ENCODE measurements at places on chromosomes 2 and 18.
A peak's percentile ranks its signal among the peaks of the same experiment; 100 is the strongest.

GRCh38 chr18:48867978-48868377 is 82.8 kb downstream of the SMAD7 start:
- no peak for DNase-seq

GRCh38 chr2:203586206-203586605 is 51.1 kb upstream of the RAPH1 start:
- no peak for DNase-seq

- DNase-seq = no peak
These were observed 122.6 kb upstream of the XPO1 start for GRCh38 chr2:61660511-61661388.

GRCh38 chr2:206708286-206708685 is 9.9 kb downstream of the DYTN start:
- no peak for DNase-seq

GRCh38 chr2:105377871-105378270 is 21.0 kb downstream of the FHL2 start:
- no peak for DNase-seq

GRCh38 chr18:24002479-24002878 is 12.1 kb upstream of the TTC39C start:
- no peak for DNase-seq

DNA sequence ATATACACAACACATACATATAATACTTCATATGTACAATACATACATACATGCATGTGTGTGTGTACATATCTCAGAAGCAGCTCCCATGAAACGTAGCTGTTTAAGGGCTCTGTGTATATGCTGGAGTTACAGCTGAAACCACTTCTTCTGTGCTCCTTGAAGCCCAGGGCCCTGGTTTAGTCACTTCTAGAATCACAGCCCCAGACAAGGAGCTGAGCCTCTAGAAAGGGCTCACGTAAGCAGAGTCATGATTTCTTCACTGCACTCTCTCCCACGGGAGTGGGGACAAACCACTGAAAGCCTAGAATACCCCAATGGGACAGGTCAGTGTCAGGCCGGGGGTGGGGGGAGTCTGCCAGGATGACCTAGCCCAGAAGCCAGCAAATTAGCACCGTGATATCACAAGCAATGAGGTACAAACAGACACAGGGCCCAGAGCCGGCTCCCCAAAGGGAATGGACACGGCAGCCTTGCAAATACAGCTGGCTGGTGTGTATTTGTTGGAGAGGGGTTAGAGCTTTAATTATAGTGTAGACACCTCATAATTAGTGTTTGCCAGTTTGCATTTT is 90.3 kb downstream of the C1QL2 start:
- DNase-seq = no peak

DNA sequence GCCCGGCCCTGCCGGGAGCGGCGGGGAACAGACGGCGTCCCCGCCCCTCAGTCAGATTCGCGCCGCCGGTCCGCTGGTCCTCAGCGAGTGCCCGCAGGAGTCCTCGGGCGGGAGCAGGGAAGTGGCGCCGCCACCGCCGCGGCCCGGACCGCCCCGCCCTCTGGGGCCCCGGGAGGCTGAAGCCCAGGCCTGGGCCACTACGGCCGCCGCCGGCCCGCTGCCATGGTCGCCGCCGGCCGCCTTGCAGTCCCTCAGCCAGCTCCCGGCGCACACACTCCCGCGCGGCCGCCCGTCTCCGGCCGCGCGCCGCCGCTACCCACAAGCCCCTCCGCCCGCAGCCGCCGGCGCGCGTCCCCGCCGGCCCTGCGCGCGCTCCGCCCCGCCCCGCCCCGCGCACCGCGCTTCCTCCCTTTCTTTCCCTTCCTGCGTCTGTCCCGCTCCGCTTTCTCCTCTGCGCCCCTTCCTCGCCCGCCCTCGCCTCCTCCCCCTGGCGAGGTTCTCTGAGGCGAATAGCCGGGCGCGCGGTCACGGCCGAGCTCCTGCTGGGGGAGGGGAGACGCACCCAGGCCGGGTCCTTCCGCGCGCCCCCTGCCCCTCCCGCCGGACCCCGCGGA is at the start of gene ROCK2:
TSS of gene ROCK2 (minus strand) at position 295 of the 614 bp plus-strand sequence. CDS start 500 bp downstream, outside the sequence.
- DNase-seq = peak; percentile 61

DNA sequence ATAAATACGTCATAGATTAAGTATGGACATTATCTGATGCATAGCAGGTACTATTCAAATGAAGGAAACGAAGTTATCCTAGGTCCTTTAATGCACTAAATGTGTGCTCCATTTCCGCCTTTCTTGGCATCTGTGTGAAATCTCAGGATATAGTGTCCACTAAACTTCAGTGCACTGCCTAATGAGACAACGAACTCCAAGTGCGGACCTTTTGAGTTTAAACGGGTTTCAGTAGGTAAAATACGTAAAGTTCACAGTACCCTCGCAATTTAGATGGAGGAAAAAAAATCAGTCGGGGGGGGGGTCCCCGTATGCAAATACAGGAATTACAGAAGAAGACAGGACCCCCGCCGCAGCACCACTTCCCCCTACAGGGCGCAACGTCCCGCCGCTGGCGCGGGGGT is 729 bp upstream of the REL start:
- no peak for DNase-seq

GRCh38 chr2:48584551-48584950 is 33.1 kb upstream of the GTF2A1L start:
- no peak for DNase-seq

GRCh38 chr18:48955830-48956261 is 5.1 kb upstream of the SMAD7 start:
- no peak for DNase-seq

DNA sequence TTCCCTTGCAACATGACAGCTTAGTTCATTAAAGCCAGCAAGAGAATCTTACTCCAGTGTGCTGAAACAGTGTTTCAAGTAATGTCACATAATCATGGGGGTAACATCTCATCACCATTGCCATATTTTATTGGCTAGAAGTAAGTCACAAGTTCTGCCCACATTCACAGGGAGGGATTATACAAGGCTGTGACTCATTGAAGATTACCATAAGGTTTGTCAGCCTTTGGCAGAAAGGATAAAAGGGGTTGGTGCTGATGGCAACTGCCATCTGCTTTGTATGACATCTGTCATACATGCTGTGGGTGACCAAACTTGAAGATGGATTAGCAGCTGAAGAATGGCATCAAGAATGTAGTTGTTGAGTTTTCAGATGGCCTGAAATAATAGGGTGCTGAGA is 61.2 kb downstream of the KCNE4 start:
- no peak for DNase-seq

GRCh38 chr2:239788576-239789098 is 236.5 kb downstream of the NDUFA10 start:
- no peak for DNase-seq

DNA sequence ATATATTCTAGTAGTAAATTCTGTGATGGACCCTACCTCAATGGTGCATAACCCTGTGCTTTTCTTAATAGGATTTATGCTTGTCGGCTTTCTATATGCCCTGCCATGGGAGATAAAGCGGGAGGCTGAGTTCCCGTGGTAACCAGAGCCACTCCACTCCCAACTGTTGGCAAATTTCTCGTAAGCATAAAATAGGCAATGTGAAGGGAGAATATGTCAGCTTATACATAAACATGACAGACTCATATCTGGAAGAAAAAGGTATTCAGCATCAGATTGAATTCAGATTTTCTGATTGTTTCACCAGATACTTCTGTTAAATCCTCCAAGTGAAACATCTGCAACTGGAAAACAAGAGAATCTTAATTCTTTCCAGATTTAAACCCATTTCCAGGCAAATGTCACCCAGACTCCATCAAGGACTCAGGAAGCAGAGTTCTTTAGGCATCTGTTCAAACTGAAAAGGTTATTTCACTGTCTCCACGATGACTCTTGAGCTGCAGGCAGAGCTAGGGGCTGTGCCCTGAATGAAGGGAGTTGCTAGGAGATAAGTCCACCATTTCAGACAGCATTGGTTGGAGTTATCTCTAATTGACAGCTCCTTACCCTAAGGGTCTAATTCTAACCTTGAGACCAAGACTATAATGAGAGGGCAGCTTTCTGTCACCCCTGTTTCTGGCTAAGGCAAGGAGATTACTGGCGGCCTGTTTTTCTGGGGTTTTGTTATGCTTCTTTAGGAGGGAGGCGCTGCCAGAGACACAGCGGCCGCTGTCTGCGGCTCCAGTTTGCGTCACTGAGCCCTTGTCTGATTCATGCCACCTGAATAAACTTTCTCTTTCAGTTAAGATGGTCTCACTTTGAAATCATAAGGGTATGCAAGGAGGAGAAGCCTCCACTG is 381.3 kb downstream of the SOX11 start:
- DNase-seq = peak; percentile 64

GRCh38 chr2:68934021-68934420 is 18.7 kb downstream of the GKN2 start:
- no peak for DNase-seq

GRCh38 chr2:206086716-206087350 is 859 bp upstream of the INO80D start:
- DNase-seq = no peak

DNA sequence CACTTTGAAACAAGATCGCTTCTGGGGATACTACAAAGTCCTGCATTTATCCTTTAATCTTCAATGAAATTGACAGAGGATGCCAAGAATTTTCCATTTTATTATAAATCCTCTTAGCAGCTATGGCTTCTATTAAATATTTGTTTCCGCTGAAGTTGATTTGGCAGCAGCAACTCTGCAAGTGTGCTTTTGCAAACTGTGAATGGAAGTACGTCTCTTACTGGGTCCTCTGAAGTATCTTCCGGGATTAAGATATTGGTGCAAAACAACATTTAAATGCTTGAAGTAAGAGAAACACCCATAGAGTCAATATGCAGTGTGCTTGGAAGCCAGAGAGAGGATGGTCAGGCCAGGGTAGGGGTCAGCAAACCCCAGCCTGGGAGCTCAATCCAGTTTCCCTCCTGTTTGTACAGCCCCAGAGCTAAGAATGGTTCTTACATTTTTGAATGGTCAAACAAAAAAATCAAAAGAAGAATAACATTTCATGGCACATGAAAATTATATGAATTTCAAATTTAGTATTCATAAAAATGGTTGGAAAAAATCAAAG is 13.6 kb downstream of the CCDC68 start:
- DNase-seq = no peak

- DNase-seq = no peak
These were observed 33.4 kb downstream of the CARF start for GRCh38 chr2:202945497-202945896.

DNA sequence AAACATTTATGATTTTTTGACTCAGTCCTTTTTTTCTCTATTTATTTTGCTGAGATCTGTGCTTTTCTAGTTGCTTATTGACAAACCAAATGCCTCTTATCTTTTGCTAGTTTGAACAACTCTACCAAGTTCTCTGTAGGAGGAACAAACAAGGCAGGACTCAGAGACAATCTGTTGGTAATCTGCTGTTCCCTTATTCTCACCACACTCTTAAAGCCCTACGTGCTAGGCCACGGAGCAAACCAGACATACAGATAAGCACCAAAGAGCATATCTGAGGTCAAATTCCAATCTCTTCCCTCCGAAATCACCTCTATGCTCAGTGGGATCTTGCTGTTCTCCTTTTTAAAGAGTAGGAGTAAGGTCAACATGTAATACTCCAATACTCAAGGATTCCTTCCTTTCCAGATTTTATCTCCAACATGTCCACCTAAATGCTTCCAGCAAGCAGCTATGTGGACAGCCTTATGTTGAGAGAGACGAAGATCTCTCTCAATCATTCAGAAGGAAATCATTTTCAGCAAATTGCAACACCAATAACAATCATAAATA is 18.4 kb downstream of the FN1 start:
- DNase-seq = no peak

- no peak for DNase-seq
These were observed 25.2 kb downstream of the PDIA6 start for GRCh38 chr2:10787176-10787968.

DNA sequence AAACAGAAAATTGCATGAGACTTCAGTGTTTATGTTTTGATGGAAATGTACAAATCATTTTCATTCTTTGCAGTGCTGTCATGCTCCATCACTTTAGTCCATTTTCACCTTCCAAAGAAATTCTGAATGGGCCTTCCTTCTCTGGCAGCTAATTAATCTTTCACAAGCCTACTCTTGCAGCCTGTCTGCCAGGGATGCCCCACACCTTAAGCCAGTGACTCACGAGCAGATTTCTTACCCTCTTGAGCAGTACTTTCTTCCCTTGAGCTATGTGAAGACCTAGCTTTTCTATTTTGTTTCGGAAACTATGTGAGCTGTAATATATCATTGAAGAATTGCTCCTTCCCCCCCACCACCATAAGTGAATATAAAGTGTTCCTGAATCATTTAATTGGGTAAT is 404.3 kb upstream of the VWC2L start:
- DNase-seq = no peak

DNA sequence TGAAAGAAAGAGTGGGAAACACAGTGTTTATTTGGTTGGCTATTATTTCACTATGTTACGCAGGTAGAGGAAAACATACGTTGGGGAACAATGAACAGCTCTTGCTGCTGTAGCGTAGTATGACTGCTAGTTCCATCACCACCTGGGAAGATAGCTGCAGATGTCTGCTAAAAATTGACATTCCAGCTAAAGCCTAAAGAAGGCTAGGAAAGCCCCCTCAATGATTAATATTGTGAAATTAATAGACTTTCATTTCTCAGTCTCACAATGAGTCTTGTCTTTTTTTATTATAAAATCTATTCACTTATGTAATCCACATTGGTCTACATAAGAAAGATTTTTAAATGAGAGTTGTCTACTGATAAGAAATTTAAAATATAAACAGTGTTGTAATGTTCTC is 165.7 kb downstream of the CPS1 start:
- DNase-seq = no peak

GRCh38 chr2:195543902-195544894 is 112.8 kb upstream of the SLC39A10 start:
- no peak for DNase-seq

- DNase-seq = no peak
These were observed 12.0 kb downstream of the NEDD4L start for GRCh38 chr18:58055890-58056558.

DNA sequence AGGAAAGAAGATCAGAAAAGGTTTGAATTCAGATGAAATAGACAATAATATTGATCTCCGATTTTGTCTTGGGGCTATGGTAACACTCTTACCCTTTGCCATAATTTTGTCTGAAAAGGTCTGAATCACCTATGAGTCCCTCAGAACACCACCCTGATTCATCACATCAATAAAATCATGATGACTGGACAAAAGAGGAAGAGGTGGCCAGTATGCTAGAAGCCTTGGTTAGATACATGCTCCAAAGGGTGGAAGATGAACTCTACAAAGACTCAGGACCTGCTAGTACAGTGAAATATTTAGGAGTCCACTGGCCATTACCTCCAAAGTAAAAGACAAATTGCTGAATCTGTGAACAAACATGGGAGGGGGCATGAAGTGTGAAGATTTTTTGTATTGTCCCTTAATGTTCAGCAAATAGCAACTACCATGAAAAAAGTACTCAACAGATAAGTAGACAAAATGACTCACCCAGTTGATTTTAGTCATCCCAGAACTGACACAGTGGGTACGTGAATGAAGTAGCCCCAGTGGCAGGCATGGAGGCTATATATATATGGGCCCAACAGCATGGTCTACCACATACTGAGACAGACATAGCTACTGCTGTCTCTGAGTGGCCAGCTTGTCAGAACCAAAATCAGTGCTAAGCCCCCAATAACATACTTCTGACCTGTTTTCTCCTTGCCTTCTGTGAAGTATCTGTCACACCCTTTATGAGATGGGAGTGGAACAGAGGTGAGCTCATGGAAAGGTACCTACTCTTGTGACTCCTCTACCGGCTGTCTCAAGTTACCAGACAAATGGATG is 36.5 kb upstream of the GLS start:
- no peak for DNase-seq

All from DMS153 (cell line).